ENCODE measurements at places on chromosomes 3 and 15.

DNA sequence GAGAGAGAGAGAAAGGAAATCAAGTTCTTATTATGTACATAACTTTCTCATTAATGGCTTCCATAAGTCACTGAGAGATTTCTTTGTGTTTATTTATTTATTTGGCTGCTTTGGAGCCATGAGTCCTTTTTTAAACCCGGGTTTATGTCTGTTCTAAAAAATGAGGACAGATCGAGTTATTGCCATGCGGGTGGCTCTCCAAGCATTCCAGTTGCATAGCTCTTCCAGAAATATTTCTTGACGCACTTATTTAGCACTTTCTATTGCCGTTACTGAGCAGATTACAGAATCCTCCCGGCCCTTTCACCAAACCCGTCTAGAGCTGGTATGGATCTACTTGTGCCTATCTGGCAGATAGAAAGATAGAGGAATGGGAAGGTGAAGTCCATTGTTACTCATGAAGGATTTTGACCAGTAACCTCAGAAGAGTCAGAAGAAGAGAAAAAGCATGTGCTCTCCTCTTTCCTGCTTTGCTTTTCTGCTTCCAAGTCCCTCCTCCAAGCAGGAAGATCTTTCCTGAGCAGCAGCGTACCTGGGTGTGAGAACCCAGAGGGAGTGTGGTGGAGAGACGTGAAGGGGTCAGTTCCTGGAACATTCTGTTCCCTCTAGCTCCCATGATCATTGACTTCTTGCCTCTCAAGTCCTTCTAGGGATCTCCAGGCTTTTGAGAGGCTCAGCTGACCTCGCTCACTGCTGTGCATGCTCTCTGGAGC is 112.8 kb downstream of the LPP start:
- DNase-seq, result no peak

DNA sequence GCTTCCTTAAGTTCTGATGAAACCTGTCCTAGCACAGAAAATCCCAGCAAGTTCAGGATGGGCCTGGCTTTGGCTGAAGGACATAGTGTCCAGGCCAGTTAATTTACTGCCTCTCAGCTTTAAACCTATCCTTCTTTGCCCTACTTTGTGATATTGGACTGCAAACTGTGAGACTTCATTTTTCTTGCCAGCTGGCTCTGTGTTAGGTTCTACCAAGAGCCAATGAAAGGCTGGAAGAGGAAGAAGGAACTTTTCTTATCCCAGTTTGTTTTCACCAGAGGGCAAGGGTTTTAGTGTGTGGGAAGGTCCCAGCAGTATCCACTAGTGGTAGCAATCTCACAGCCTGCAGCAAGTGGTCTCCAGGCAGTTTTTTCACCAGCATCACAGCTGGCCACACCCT is 18.2 kb downstream of the DCUN1D1 start:
- DNase-seq, result no peak

DNA sequence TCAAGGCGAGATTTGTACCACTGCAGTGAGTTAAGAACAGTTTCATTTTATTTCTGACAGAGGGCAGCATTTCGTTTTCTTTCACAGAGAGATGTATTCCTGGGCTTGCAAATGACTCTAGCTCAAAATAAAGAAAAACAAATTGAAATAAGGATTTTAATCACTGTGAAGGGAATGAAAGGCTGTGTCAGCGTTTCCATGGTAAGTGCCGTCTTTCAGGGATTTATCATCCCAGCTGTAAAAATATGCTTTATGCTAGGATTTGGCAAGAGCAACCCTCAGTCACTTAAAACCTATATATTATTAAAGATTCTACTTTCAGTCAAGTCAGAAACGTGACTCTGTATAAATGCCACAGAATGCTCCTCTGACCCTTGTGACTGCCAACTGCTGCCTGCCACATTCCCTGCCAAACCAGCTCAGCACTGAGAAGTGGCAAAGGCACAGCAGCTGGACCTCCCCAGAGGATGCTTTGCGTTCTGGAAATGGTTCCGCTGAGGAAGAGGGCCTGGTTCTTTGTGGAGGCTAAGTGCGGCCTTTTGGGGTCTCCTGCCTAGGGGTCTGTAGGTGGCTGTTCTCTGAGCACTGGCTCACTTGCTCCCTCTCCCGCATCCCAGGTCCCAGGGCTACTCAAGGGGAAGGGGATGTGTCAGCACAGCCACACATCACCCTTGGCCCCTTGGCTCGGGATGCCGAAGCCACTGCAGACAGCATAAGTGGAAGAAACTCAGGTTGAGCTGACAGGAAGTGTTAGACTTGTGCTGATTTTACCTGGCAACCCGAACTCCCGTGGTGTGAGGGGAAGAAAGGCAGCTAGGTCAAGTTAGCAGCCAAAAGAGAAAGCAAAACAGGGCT is 56.6 kb upstream of the POMGNT2 start:
- peak; percentile 16 for DNase-seq

DNA sequence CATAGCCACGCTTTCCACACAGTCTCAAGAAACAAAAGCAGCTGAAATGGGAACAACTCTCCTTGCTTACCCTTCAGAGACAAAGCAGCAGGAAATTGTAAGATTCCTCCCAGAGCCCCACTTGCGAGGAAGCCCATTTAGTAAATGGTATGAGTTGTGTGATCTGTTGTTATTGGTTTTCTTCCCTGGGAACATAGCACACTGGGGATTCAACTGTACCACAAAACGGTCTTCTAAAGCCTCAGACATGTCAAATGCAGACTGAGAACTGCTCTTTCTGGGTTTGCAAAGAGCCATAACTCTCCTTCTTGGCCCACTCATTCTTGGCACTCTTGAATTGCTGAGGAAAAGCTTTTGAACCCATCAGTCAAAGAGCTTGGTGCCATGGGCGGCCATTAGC is 101.0 kb upstream of the COL8A1 start:
- no peak for DNase-seq

GRCh38 chr3:187612656-187613055 is 57.5 kb downstream of the SST start:
- DNase-seq, result no peak

DNA sequence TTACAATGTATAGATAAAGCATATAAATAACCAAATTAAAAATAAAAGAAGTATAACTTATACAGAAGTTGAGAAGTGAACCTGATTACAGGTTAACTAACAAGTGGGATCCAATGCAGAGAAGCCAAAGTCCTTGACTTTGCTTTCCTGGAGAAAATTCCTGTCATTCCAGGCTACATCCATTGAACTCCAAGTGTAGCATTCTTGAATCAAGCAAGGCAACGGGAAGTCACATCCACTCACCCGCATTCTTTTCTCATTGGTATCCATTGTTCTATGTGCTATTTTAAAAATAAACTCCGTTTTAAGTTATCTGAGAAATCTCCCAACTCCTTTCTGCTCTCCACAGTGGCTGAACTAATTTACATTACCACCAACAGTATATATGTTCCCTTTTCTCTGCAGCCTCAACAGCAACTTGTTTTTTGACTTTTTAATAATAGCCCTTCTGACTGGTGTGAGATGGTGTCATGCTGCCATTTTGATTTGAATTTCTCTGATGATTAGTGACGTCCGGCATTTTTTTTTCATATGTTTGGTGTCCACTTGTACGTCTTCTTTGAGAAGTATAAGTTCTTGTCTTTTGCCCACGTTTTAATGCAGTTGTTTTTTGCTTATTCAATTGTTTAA is 534.3 kb downstream of the ROBO1 start:
- DNase-seq, result no peak

GRCh38 chr3:12758025-12758781 is 856 bp downstream of the TMEM40 start:
- DNase-seq, result no peak

- DNase-seq, result peak; percentile 97
Measured at GRCh38 chr3:111998636-111999483, at the start of gene TAGLN3. Gene TAGLN3 (plus strand): TSS chr3:111998922. CDS start chr3:111999423, 501 bp downstream.

DNA sequence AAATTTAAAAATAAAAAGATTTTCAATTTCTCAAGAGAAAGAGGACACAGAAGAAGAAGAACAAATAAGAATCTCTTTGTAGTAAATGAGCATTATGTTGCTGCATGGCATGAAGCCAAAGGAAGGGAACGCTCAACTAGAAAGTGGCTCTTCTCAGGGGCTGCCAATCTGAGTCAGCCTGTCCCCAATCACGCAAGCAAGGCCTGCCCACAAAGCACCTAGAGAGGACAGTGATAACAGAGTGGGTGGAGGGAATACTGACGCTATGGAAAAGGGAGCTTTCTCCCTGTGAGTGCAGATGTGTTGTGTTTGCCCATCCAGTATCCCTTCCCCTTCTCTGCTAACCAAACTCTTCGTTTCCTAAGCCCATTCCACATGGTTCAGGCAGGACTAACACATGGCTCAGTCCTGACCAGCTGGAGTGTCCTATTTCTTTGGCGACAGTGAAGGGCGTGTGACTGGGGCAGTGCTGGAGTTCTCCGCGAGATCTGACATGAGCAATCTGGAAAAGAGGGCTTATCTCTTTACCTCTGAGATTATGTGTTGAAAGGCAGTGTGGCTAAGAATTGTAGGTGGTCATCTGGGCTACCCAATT is 14.2 kb downstream of the FBN1 start:
- peak; percentile 73 for DNase-seq

GRCh38 chr15:80710635-80711554 is 15.8 kb downstream of the ABHD17C start:
- no peak for DNase-seq

DNA sequence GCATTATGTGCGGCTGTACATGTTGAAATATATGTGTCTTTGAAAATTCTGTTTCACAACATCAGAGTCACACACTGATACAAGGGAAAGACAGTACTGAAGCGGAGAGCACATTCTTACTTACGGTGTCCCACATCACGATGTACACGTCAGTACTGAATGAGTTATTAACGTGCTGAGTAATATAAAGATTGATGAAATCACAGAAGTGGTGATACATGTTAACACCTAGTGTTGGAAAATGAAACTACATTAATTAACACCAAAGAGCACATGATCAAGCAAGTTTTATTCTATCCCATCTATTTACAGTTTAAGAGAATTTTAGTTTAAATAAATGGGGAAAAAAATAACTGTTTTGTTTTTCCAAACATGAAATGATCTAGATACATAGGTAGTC is 15.6 kb downstream of the EOGT start:
- DNase-seq, result no peak

GRCh38 chr15:101056366-101057334 is 137.5 kb downstream of the LRRK1 start:
- no peak for DNase-seq

- DNase-seq, result peak; percentile 28
Measured at GRCh38 chr3:37862219-37862902, 681 bp downstream of the CTDSPL start.

DNA sequence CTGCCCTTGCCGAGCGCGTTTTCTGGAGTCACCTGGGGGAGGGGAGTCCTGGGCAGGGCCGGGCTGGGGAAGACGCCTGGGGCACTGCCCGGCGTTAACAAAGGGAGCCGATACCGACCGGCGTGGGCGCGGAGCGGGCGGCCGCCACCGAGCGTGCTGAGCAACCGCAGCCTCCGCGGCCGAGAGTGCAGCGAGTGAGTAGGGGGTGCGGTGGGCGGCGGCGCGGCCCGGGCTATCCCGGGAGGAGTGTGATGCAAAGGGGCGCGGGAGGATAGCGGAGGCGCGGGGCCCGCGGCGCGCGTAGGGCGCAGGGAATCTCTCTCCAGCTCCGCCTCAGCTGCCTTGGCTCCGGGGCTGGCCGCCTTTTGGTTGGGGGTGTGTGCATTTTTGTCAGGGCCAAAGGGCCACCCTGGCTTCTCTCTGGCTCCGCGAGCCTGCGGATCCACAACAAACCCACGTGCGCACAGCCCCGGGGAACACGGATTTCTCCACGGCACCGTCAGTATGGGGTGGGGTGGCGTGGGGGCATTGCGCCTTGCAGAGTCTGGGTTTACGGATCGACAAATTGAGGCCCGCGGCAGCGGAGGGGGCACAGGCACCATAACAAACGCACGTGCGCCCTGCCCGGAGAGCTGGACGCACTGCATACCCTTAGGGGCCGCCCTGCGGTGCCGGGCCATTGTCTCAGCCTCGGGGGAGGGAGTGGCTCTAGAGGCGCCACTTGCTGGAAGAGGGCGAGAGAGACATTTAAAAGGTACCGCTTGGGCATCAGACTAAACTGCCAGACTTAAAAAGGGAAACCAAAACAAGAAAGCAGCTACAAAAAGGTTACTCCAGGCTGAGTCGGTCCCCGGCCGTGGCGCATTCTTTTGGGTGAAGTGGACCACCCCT is 560 bp downstream of the ST6GAL1 start:
- peak; percentile 90 for DNase-seq

DNA sequence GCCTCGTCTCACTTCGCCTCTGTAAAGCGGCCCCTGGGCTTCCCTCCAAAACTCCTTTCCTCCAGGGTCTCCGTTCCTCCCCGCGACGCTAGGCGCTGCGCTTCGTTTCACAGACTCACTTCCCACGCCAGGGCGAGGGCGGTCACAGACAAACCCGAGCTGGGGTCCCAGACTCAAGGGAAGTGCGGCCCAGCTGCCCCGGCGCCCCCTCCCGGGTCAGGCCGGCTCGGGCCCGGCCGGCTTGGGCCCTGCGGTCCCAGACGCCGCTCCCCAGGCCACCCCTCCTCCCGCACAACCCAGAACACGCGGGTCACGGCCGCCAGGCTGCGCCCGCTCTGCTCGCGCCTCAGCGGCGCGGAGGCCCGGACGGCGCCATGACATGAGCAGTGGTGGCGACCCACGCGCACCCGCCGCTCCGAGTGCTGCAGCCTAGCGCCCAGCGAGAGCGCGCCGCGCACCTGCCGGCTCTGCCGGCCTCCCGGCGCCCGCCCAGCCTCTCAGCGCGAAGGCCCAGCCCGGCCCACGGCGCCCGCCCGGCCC is 547 bp downstream of the NUP210 start:
- DNase-seq, result peak; percentile 46

DNA sequence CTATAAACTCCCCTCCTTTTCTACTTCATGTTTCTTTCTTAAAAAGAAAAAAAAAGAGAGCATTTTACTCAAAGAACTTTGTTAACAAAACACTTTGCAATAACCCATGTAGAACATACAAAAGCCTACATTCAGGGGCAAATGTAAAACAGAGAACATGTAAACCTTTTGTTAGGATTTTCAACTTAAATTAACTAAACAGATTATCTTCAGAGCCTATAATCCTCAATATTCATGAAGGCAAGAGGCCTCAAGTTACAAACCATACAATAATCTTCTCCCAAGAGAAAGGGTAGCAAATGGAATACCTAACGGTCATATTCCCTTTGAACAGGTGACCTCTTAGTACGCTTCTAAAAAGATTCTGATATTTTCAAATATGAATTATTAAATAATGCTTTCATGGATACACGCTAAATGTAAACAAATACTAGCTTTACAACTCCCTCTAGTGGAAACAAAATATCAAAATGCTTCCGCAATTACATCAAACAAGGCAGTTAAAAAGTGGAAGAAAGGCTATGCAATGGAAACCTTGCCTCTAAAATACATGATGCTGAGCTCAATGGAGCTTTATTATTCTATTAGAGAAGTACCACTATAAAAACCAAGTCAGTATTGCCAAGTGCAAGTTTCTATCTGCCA is 9.9 kb downstream of the CEP152 start:
- peak; percentile 66 for DNase-seq

- no peak for DNase-seq
Measured at GRCh38 chr3:129954514-129954913, 20.0 kb upstream of the TRH start.

Data from NCI-H82 (cell line).